ENCODE measurements at places on chromosomes 16 and 17.

GRCh38 chr17:36611345-36612072, 10.1 kb downstream of the MRM1 start:
- DNase-seq = no peak

DNA sequence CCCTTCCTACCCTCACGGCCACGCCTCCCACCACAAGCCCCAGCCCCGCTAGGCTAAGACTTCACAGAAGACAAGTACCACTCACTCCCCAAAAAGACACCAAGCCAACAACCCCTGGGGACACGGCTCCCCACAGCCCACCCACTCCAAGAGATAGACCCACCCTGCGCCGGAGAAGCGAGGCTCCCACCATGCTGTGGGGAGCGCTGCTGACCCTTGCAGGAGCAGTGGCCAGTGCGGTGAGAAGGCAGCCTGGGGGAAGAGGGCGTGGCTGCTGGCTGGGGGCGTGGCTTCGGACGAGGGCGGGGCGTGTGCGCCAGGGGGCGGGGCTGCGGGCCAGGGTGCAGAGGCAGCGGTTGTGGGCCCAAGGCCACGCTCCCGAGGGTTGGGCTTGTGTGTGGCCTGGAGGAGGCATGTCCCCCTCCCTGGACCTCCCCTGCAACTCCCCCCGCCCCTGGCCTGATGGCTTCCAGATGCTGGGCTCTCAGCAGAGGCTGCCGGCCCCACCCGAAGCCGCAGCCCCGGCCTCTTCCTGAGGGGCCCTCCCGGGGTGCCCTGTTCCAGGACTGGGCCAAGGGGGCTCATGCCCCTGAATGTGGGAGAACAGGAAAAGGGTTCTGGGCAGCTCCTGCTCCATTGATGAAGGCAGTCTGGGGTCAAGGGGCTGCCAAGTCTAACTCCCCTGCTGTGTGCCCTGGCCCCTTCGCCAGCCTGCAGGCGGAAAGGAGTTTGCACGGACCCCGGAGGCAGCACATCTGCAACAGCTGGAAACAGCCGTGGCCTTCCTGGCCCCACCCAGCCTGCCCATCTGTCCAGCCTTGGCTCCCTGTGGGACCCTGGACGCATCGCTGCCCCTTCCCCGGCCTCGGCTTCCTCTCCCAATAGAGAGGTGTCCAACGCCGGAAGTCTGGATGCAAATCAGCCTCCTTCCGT, 9.1 kb downstream of the TFAP4 start:
- DNase-seq = peak; percentile 62

DNA sequence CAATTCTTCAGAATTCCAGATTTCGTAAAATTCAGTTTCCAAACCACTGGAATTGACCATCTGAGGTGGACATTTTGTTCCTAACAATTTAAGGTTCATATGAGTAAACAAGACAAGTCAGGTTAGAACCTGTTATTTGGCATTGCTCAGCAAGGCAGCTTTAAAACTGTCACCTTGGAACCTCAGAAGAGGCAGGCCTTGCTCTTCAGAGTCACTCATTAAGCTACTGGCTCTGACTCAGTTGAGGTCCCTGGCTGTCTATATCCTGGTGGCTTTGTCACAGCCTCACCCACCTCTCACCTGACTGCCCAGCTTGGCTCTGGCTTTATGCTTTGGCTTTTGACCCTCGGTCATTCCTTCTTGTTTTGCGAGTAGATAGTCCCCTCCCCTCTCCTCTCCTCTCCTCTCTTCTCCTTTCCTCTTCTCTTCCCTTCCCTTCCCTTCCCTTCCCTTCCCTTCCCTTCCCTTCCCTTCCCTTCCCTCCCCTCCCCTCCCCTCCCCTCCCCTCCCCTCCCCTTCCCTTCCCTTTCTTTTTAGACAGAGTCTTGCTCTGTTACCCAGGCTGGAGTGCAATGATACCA, 238.4 kb downstream of the SHISA9 start:
- no peak for DNase-seq

DNA sequence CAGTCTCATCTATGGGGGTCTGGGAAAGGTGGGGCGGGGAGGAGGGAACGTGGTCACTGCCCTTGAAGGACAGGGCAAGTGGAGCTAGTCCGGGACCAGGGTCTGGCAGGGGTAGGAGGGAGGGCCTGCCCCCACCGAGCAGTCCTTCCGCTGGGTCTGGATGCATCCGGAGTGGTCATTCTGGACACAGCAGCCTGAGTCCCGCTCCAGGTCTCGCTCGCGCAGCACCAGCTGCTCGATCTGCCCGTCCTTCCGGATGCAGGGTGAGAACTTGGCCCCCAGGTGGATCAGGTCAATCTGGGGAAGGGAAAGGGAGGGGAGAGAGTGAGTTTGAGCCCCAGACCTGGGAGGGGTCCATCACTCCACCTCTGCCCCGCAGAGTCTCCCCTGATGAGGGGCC, 6.8 kb downstream of the AANAT start:
- no peak for DNase-seq

DNA sequence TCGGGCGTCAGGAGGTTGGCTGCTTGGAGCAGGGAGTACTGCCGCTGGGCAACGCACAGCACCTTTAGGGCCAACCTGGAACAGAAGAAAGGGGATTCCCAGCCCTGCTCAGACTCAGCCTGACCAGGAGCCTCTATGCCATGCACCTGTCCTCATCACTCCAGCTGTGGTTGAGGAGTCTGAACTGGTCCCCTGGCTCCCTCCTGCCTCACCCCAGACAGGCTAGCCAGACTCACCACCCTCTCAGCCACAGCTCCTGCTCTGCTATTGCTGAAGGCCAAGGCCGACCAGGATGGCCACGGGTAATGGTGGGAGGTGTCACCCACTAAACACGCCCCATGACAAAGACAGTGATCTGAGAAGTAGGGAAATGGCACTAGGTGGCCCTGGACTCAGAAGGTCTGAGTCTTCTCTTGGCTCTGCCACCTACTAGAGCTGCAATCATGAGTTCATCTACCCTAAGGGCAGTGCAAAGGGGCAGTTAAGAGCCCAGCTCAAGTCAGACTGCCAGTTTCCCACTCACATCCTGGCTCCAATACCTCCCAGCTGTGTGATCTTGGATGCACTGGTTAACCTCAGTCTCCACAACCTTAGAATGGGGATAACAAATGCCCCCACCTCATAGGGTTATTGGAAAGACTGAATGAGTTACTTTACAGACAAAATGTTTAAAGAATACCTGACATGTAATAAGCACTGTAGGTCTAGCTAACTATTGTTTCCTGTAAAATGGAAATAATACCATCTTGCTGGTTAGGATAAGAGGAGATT, 13.8 kb upstream of the GFAP start:
- DNase-seq = no peak

DNA sequence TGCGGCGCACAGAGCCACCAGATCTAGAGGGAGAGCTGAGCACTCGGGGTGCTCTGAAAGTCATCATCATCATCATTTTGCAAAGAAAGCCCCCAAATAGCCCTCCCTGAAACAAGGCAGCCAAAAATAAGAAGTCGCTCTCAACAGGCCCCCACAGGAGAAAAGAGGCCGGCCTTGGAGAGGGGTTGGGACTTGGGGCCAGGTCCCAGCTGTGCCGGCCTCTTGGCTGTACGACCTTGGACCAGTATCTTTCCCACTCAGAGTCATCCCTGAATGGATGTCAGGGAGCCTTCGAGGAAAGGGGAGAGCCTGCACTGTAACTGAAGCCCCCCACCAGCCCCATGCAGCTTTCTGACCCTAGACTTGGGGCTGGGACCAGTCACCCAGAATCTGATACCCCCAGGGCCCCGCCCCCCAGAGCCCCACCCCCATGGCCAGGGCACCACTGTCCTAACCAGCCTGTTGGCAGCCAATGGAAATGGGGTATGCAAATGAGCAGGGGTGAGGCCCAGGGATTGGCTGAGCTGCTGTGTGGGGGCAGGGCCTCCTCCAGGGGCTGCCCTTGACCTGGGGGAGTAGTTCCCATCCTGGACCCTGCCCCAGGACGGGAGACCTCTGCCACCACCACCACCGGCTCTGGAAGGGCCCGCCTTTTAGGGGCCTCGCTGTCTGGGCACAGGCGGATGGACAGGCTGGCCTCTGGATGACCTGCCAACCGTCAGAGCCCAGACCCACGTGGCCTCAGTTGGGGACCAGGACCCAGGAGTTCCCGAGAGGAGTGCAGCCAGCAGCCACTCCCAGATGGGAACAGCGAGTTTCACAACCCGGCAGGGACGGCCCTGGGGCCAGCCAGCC, 15.4 kb downstream of the ZFPM1 start:
- DNase-seq = peak; percentile 64

- no peak for DNase-seq
These were observed 24.6 kb downstream of the JPH3 start for GRCh38 chr16:87626905-87627304.

DNA sequence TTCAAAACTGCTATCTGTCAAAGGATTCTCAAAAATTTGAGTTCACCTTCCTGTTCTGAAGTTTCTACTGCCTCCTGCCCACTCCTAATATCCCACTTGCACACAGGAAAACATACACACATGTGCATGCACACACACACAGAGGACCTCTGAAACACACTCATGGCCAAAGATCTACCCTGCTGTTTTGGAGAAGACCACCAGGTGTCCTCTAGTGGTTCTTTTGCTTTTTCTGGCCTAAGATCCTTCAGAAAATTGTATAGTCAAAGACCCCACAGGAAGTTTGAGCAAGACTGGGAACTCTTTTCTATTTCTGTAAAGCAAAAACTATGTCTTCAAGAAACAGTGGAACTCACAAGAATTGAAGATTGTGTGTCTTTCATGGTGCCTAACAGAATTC, 90.2 kb downstream of the CDH8 start:
- no peak for DNase-seq

- DNase-seq = no peak
These were observed 1.2 kb downstream of the ORMDL3 start for GRCh38 chr17:39926135-39926587.

- DNase-seq = no peak
These were observed 3.6 kb upstream of the TMEM92 start for GRCh38 chr17:50270435-50271362.

GRCh38 chr17:43820759-43821158, 12.2 kb downstream of the MPP3 start:
- DNase-seq = no peak

- no peak for DNase-seq
These were observed 11.2 kb downstream of the PHF12 start for GRCh38 chr17:28940142-28940541.

- no peak for DNase-seq
These were observed 5.6 kb downstream of the KIF1C start for GRCh38 chr17:5003214-5003867.

GRCh38 chr16:89197633-89198416, 2.5 kb downstream of the SLC22A31 start:
- DNase-seq = no peak

- DNase-seq = peak; percentile 89
These were observed 43.3 kb downstream of the PGS1 start for GRCh38 chr17:78421534-78422266.

DNA sequence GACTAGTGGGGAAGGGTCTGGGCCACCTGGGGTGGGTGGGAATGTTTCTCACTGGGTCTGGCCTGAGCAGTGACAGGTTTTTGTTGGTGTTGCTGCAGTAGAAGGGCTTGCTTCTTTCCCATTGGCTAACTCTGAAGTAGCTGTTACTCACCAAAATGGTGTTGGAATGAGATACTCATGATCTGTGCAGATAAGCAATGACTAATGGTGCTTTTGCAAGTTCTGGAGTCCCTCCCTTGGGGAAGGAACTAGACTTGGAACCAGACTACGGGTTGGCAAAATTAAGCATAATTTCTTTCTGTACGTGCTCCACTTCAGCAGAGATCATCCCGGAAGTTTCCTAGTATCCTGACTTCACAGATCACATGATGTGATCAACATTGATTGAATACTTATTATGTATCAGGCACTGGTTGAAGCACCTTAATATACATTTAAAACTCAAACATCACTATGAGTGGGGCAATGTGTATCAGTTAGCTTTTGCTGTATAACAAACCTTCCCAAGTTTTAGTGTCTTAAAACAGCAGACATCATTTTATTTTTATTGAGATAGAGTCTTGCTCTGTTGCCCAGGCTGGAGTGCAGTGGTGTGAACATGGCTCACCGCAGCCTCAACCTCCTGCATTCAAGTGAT, 30.1 kb downstream of the CHP2 start:
- DNase-seq = no peak

DNA sequence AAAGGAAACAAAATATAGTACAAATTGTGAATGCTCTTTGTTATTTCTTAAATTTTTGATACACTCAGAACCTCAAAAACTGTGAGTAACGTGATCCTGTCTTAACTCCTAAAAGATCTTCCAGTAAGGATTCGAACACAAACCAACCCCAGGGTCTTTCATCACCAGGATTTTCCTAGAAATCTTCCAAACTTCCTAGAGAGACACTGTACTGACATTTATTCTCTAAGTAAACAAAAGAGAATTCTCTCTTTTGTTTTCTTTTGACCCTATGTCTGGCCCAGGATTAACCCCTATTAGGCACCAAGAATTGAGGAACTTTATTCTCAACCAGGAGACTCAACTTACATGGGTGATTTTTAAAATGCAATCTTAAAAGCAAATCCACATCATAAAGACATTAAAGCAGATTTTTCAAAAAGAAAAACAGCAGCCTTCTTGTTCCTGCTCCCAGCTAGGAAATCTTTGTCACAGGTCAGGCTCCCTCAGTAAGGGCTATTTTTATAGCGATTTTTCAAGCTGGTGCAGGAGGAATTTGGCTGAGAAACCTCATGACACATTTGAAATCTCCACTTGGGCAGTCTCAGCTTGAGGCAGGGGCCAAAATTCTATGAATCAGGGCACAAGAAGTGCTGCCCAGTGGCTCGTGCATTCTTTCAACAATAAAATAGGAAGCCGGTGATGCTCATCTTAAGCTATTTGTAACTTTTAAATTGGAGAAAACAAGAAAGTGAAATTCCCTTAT, 6.2 kb upstream of the SMG1 start:
- no peak for DNase-seq

- DNase-seq = no peak
These were observed 15.8 kb upstream of the TBX21 start for GRCh38 chr17:47717261-47717697.

DNA sequence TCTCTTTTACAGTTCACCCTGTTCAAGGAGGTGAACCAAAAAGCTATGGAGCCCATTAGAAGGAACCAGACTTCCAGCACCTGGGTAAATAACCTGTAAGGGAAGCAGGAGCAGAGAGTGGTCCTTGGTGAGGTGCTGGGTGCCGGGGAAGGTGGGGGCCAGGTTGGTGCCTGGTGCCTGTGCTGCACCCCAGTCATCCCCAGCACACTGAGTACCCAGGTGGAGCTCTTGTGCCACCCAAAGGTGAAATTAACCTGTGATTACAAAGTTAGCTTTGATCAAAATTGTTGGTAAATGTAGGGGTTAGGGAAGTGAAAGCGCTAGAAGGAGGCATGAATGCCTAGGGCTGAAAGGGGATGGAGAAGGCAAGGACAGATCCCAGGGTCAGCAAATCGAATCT, 58.6 kb downstream of the CDRT4 start:
- DNase-seq = no peak

GRCh38 chr17:61668486-61668885, 77.5 kb upstream of the NACA2 start:
- no peak for DNase-seq

Measured in urothelium cell line (cell line).